Stimulated activated naive B cell treated with anti-CD40 and anti-IgM and Interleukin-4, amounts not matched to agents 10 μg/mL and 1 μg/mL and 100 μg/mL, for 72 hours (primary cell): ENCODE measurements at places on chromosomes 1 and 21.

GRCh38 chr1:77316006-77316405, 34.2 kb downstream of the AK5 start:
- no peak for DNase-seq

GRCh38 chr1:47930210-47930840, 66.9 kb downstream of the TRABD2B start:
- no peak for DNase-seq

- DNase-seq = no peak
Observed at GRCh38 chr21:45019076-45019886, 55.1 kb upstream of the ADARB1 start.

GRCh38 chr1:232995189-232995588, 44.8 kb downstream of the NTPCR start:
- DNase-seq = no peak
